ENCODE measurements at places on chromosomes 4 and X.

- no peak for DNase-seq
Observed at GRCh38 chrX:107146670-107147069, 28.0 kb upstream of the RBM41 start.

DNA sequence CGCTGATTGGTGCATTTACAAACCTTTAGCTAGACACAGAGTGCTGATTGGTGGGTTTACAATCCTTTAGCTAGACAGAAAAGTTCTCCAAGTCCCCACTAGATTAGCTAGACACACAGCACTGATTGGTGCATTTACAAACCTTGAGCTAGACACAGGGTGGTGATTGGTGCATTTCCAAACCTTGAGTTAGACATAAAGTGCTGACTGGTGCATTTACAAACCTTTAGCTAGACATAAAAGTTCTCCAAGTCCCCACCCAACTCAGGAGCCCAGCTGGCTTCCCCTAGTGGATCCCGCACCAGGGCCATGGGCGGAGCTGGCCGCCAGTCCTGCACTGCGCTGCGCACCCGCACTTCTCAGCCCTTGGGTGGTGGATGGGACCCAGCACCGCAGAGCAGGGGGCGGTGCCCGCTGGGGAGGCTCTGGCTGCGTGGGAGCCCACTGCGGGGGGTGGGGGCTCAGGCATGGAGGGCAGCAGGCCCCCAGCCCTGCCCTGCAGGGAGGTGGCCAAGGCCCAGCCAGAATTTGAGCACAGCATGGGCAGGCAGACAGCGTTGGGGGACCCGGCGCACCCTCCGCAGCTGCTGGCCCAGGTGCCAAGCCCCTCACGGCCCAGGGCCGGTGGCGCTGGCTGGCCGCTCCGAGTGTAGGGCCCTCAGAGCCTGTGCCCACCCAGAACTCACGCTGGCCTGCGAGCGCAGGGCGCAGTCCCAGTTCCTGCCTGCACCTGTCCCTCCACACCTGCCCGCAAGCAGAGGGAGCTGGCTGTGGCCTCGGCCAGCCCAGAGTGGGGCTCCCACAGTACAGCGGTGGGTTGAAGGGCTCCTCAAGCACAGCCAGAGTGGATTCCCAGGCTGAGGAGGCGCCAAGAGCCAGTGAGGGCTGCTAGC, 608.9 kb upstream of the LCORL start:
- DNase-seq: no peak

DNA sequence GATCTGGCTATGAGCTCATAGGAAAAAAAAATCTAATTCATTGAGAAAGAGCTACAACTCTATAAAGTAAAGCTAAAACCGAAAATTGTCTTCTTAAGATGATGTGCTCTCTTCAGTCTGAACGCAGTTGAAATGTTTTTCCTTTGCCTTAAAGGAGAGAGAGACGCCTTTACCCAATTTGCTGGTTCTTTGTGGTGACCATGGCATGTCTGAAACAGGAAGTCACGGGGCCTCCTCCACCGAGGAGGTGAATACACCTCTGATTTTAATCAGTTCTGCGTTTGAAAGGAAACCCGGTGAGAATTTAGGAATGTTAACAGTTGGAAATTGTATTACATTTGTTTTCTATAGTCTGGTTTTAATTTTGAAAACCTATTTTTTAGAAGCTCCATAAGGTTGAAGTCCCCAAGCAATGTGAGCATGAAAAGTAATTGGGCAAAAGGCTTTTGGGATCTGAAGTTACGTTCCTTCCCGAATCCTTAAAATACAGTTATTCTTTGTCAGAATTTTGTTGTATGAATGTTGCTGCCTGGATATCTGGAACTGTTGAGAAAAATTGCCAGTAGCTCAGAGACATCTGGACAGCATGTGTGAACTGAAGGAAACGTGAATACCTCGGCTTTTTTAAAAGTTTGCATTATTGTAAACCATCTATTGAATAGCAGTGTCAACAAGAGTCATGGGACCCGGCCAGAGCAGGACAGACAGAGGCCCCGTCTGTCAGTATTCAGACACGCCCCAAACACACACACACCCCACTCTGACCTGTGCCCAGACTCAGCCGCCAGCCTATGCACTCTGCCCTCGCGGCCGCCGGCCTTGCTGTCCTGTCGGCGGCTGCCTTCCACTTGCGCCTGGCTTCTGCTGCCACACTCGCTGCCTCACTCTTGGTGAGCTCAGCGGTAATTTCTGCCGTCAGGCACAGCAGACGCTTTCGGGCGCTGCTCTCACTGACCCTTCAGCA, 9.9 kb downstream of the PIGG start:
- no peak for DNase-seq

DNA sequence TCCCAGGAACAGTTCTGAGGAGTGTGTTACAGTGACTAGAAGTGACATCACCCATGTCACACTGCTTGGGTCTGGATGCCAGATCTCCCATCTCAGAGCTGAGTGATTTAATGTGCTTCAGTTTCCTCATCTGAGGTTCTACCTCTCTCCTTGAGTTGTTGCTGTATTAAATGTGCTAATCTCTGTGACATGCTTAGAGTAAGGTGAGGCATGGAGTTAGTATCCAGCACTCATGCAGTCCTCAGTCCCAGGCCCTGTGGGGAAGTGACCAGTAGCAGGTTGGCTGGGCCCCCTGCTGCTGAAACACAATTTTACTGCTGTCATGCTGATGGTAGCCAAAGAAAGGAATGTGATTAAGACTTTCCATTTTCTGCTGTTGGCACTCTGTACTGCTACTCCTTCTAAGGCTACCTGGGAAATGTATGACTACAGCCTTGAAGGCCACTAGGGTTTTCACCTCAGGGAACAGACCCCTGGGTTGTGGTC, 639.6 kb downstream of the MID1IP1 start:
- no peak for DNase-seq

DNA sequence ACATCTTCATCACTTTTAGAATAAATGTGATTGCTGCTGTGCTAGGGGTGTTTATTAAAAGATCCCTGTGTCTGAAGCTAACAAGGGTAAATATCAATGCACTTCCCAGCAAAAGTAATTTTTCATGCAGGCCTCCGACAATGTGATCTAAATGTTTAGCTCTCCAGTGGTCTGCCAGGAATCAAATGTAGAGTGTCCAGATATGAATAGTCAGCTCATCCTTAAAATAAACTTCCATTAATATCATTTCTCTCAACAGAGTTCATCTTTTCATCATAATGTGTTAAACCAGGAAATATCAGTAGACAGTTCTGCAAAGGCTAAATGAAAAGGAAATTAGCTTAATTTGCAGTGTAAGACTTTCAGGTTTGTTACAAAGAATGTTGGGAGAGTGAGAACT, 102.2 kb upstream of the EGFL6 start:
- no peak for DNase-seq
